ENCODE measurements at places on chromosomes 4 and X.

- DNase-seq = no peak
Measured at GRCh38 chr4:108287834-108288413, 119.2 kb upstream of the LEF1 start.

DNA sequence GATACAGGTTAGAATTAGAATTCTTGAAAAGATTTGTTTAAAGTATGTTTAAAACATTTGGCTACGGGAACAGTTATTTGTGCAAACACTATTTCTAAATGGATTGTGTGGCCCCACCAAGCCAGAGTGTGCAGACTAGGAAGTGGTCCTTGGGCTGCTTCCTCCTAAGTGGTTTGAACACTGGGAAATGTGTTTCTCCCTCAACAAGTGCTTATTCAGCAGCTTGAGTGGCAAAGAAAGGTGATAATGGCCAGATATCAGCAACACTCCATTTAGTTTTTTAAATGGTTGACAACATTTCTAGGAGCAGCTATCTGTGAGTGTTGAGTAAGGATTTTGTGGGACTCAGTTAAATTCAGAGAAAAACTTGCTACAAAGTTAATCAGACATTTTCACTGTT lies 141.4 kb upstream of the LNX1 start:
- no peak for DNase-seq

DNA sequence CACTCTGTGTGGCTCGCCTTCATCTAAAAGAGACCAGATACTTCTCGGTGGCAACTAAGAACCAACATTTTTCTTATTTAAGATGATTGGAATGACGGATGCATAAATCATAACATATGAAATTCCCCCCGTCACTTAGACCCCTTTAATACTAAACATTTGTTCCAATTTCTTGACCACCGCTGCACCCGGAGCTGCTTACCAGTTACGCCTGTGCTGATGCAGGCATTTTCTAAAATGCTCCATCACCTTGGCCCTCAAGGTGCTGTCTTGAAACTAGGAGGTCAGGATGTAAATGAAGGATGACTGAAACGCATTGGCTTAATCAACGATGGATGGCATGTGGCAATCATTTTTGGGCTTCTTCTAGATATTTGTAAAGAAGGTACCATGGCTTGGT lies 130.0 kb downstream of the CPZ start:
- no peak for DNase-seq

DNA sequence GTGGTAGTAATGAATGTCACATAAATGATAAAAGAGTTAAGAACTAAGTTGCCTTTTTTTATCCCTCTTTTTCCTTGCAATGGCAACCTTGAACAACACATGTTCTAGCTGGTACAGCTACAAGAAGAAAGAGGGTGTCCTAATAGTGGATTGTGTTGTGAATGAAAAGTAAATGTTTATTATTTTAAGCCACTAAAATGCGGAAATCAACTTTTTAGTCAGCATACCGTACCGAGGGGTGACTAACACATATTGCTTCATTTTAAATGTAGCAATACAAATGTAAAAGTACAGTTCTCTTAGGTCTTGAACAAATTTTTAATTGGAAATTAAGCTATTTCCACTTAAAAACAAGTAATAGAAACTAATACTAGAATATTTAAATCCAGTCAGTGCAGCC lies 17.7 kb upstream of the AP1AR start:
- DNase-seq = no peak

- DNase-seq = no peak
Measured at GRCh38 chr4:122539861-122540465, 80.9 kb downstream of the IL21 start.

DNA sequence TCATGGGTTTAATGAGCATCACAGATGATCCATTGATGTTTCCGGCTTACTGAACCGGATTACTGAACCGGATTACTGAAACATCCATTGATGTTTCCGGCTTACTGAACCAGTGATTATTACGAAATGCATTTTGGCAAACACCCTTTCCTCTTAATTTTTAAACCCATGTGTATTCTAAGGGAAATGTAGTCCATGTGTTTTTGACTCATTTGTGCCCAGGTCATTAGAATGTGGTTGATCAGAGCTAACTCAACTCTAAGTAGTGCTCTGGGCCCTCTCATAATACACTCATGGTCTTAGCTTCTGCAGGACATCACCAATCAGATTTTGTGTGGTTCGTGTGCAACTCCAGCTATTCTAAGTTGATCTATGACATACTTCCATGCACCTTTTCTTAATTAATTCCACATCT lies 141.6 kb downstream of the SPATA18 start:
- DNase-seq = no peak

DNA sequence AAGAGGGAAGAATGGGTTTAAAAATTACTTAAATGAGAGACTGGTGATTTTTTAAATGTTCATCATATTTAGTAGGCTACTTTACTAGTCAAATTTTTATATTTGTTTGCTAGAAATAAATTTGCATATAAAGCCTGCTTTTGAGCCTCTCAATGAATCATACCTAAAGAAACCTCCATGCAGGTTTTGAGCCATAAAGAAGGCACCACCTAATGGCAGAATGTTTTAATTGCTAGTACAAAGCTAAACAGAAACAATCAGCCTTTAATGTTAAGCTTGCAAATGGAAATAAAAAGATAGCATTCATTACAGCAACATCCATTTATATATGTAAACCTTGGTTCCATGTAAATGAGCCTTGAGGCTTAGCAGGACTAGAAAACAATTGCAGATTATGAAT lies 989.7 kb downstream of the CCSER1 start:
- DNase-seq = no peak

DNA sequence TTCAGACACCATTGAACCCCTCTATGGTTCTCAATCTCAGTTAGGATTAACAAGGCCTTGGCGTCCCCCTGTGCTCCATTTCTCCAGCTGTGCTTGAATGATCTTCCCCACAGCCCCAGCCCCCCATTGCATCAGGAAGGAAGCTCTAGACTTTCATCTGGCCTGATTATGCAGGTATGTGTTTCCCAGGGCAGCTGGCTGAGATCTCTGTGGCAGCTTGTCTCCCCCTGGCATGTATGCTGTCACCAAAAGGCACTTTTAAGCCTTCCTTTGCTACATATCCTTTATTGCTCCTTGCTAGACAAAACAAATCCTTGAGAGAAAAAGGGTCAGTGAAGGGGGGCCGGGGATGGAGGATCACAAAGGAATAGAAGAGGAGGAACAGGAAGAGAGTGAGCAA lies 1056.0 kb upstream of the SLIT2 start:
- DNase-seq = no peak

DNA sequence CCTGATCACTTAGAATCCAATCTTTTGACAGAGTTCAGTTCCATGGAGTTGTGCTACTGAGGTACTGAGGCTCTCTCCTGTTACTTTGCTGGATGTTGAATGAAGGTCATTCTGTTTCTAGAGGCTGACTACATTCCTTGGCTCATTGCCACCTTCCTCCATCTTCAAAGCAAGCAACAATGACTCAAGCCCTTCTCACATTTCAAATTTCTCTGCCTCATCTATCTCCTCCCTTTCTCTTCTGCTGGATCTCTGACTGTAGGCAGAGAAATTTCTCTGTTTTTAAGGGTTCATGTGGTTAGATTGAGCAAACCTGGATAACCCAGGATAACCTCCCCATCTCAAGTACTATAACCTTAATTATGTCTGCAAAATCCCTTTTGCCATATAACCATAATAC lies 775.4 kb downstream of the STPG2 start:
- no peak for DNase-seq

- DNase-seq = no peak
Measured at GRCh38 chr4:80144676-80145470, 52.4 kb upstream of the PRDM8 start.

GRCh38 chr4:67109276-67109675 lies 436.0 kb downstream of the CENPC start:
- DNase-seq = no peak

DNA sequence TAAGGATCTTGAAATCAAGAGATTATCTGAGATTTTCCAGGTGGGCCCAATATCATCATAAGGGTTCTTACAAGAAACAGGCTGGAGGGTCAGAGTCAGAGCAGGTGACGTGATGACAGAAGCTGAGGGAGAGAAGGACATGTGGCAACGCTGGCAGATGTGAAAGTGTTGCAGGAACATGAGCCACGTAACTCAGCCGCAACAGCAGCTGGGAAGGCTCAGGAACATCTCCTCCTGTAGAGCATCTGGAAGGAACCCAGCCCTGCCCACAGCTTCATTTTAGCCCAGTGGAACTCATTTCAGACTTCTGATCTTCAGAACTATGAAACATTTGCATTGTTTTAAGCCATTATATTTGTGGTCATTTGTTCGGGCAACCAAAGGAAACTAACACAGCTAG lies 156.3 kb upstream of the VEGFC start:
- no peak for DNase-seq

- DNase-seq = no peak
Measured at GRCh38 chr4:26069218-26069617, 155.2 kb downstream of the SMIM20 start.

GRCh38 chr4:80182237-80182866 lies 15.0 kb upstream of the PRDM8 start:
- DNase-seq = peak; percentile 54

DNA sequence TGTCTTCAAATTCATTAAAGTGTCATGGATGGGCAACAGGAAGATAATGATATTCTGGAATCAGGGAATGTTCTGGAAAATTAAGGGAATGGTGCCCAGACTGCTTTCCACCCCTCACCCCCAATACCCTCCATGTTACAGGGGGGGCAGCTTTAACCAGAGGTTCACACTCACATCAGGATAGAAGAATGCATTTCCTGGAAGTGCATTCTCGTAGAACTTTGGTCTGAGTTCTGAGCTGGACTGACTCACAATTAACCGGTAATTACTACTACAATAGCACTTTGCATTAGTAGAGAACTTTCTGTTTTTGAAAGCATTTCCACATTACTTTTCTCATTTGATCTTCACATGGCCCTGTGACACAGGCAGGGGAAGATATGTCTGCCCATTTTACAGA lies 52.5 kb upstream of the SHISA3 start:
- DNase-seq = no peak

- no peak for DNase-seq
Measured at GRCh38 chrX:1137531-1137930, 74.9 kb downstream of the CRLF2 start.

DNA sequence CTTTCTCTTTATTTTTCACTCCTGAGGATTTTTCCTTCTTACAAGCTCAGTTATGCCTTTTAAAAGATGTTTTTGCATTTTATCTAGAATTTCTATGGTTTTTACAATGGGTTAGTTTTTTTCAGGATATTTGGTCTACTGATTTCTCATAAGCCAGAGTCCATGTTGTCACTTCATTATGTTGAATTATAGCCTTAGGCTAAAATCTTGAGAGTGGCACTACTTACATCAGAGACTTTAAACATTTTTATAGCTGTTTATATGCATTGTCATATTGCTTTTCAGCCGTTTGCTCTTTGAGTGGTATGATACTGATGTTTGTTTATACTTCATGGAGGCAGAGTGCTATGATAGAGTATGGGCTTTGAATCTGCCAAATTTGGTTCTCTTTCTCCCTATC lies 36.4 kb downstream of the CXorf58 start:
- DNase-seq = no peak

DNA sequence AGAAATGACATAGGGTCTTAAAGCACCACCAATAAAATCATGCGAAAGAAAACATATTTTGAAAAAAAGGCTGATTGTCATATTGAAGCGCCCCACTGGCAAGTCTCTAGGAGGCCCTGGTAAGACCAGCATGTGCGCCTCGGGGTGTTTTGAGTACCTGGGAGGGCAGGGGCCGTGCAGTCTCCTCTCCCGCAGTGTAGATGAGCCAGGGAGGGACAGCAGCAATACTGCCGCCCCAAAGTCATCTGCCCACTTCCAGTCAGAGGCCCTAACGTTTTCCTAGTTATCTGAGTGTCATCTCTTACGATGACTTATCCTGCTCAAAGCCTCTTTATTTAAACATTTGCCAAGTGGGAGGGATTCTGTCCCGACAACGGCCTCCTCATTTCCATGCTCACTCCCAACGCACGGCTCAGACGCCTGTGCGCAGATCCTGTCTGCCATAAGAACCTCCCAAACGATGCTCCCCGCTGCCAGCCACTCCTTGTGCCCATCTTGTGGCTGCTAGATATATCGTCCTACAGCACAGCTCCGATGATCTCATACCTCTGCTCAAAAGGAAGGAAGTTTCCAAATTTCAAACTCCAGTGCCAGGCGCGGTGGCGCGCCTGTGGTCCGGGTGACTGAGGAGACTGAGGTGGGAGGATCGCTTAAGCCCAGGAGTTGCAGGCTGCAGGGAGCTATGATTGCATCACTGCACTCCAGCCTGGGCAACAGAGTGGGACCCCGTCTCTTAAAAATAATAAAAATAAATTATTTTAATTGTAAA lies 17.2 kb upstream of the SCRG1 start:
- DNase-seq = no peak

Measured in activated CD8-positive, alpha-beta T cell treated with anti-CD3 and anti-CD28 coated beads, Interleukin-2, amount 10 ng/mL, durations not matched to agents 7 days and 5 days (primary cell).